ENCODE measurements at places on chromosomes 7 and 10. TPM values are rescaled to one million over a fixed set of nuclear protein-coding genes. Genes with fewer than 3 reads are reported as not detected.

EPO gene
- not detected for total RNA-seq

FGFBP3 gene
- total RNA-seq = 2.1 TPM

TFPI2 gene
- 220 TPM for total RNA-seq

ADARB2 gene
- 0.18 TPM for total RNA-seq

DOCK1 gene
- 20.8 TPM for total RNA-seq

VPS37D gene
- total RNA-seq = 3.1 TPM

PRTFDC1 gene
- total RNA-seq = 16.6 TPM

PITX3 gene
- 1.5 TPM for total RNA-seq

ARHGAP22 gene
- total RNA-seq = 3.5 TPM

HMX3 gene
- total RNA-seq = not detected

DLX5 gene
- not detected for total RNA-seq

NYAP1 gene
- total RNA-seq = 6.4 TPM

All from A549 treated with dexamethasone at 1 μM for 4 hours (cell line).